GM23338 (cell line): ENCODE measurements at places on chromosomes 5 and 9.
A peak's percentile ranks its signal among the peaks of the same experiment; 100 is the strongest.

DNA sequence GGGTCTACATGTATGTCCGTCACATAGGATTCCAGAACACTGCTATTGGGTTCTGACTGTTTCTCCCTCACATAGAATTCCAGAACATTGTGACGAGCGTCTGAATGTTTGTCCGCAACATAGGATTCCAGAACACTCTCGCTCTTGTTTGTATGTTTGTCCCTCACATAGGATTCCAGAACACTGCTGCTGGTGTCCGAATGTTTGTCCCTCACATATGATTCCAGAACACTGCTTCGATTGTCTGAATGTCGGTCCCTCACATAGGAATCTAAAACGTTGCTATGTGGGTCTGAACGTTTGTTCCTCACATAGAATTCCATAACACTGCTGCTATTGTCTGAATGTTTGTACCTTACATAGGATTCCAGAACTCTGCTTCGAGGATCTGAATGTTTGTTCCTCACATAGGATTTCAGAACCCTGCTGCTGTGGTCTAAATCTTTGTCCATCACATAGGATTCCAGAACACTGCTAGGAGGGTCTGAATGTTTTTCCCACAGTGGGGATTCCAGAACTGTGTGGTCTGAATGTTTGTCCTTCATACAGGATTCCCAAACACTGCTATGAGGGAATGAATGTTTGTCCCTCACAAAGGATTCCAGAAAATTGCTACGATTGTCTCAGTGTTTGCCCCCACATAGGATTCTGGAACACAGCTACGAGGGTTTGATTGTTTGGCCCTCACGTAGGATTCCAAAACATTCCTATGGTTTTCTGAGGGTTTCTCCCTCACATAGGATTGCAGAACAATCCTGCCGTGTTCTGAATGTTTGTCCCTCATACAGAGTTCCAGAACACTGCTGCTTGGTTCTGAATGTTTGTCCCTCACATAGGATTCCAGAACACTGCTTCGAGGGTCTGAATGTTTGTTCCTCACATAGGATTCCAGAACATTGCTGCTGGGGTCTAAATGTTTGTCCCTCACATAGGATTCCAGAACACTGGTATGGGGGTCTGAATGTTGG, 220.5 kb downstream of the FOXD4L6 start:
- DNase-seq = no peak

DNA sequence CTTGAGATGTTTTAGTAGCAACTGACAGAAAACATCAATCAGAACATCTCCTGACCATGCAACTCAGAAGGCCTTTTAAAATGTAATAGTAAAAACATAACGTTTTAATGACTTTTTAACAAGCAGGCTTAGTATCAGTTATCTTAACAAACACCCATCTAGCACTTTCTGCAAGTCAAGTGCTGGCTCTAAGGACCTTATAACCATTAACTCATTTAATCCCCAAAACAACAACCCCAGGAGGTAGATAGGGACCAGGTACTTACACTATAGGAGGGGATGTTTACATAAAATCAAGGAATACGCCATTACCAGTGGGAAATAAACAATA, 41.8 kb downstream of the ROR2 start:
- no peak for DNase-seq

GRCh38 chr9:37949576-37949975, 45.6 kb upstream of the SLC25A51 start:
- DNase-seq = no peak

DNA sequence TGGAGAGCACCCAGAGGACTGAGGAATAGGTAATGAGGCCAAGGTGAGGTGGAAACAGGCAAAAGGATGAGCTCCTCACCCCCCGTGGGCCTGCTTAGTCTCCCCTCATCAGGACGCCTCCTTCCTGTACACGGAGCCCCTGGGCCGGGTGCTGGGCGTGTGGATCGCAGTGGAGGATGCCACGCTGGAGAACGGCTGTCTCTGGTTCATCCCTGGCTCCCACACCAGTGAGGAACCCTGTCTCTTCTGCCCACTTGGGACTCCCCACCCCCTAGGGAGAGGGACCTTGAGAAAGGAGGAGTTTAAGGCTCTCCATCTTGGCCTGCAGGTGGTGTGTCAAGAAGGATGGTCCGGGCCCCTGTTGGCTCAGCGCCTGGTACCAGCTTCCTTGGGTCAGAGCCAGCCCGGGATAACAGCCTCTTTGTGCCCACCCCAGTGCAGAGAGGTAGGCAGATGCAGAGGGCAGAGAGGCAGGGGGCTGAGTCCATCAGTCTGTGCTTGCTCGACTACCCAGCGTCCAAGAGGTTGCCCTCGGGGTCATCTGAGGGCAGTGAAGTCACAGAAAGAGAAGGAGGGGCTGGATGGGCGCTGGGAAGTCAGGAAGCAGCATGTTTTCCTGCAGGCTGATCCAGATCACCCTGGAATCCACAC, 7.0 kb downstream of the DOLK start:
- no peak for DNase-seq

DNA sequence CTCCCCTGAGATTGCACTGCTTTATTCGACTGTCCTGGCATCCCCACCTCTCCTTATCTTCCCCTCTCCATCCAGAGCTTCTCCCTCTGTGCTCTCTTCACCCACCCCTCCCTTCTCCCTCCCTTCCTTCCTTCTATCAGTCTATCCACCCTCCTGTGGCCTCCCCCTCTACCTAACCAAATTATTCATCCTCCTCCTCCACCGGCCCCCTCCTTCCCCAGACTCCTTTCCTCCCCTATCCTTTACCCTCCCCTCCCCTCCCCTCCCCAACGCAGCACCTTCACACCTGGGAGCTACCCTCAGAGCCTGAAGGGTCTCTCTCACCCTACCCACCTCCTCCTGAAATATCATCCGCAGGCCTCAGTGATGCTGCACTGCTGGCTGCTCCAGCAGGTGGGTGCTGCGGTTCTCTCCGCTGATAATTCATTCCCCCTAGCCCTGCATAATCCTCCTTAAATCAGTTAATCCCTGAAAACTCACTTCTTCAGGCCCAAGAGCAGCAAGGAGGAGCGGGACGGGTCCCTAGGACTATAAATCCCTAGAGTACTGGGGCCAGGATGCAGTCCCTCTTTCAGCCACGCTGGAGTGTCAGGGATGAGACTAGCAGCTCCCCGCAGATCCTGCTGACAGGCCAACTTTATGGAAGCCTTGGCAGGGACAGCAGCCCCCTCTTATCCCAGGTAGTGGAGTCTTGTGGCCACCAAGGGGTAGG, 97.8 kb downstream of the PCDH1 start:
- DNase-seq = peak; percentile 54

- no peak for DNase-seq
Observed at GRCh38 chr9:87276327-87276841, 221.3 kb upstream of the DAPK1 start.

DNA sequence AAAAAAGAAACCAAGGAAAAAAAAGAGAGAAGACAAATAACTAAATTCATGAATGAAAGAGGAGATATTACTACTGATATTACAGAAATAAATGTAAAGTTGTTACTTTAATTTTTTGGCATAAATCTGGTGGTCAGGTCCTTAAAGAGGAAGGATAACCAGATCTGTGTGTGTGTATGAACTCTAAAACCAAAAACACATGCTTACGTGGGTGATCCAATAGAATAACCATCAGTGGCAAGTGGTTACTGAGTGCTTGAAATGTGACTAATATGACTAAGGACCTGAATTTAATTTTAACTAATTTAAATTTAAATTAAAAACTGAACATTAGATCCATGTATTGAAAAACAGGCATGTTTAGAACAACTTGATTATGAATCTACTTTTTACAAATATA, 10.3 kb downstream of the SLC28A3 start:
- no peak for DNase-seq

GRCh38 chr5:96657068-96657467, 5.1 kb upstream of the CAST start:
- no peak for DNase-seq

GRCh38 chr5:41908374-41909079, 4.4 kb downstream of the RIMOC1 start:
- DNase-seq = no peak

- DNase-seq = no peak
Observed at GRCh38 chr5:38598994-38599617, 42.7 kb upstream of the LIFR start.

GRCh38 chr5:132779961-132780360, 2.9 kb upstream of the SEPTIN8 start:
- DNase-seq = no peak

GRCh38 chr5:106028314-106028713, 1642.4 kb downstream of the EFNA5 start:
- DNase-seq = no peak

DNA sequence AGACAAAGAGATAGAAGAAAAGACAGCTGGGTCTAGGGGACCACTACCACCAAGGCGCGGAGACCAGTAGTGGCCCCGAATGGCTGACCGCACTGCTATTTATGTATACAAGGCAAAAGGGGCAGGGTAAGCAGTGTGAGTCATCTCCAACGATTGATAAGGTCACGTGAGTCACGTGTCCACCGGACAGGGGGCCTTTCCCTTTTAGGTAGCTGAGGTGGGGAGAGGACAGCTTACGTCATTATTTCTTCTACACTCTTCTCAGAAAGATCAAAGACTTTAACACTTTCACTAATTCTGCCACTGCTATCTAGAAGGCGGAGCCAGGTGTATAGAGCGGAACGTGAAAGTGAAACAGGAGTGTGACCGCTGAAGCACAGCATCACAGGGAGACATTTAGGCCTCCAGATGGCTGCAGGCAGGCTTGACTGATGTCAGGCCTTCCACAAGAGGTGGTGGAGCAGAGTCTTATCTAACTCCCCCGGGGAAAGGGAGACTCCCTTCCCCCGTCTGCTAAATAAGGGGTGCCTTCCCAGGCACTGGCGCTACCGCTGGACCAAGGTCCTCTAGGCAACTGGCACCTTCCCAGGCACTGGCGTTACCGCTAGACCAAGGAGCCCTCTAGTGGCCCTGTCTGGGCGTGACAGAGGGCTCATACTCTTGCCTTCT, 6.1 kb upstream of the PRR16 start:
- DNase-seq = peak; percentile 72

- DNase-seq = no peak
Observed at GRCh38 chr9:76528642-76529190, 69.7 kb downstream of the GCNT1 start.

- no peak for DNase-seq
Observed at GRCh38 chr5:121982146-121982892, 20.5 kb downstream of the SRFBP1 start.

DNA sequence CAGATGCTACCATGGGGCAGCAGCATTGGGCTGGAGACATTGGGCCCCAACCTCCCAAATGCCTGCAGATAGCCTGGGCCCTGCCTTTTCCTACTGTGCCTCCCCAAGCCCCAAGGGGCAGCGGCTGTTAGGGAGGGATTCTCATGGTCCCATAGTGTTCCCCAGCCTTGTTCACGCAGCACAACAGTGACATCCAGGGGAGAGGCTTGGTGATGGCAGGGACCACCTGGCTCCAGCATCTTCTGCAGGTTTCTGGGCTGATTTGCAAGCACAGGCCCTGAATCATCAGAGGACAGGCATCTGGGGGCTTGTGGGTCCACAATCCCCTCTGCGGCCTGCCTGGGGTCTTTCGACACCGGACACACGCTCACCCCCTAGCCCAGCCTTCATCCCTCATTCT, 354.6 kb downstream of the SLIT3 start:
- DNase-seq = peak; percentile 75

DNA sequence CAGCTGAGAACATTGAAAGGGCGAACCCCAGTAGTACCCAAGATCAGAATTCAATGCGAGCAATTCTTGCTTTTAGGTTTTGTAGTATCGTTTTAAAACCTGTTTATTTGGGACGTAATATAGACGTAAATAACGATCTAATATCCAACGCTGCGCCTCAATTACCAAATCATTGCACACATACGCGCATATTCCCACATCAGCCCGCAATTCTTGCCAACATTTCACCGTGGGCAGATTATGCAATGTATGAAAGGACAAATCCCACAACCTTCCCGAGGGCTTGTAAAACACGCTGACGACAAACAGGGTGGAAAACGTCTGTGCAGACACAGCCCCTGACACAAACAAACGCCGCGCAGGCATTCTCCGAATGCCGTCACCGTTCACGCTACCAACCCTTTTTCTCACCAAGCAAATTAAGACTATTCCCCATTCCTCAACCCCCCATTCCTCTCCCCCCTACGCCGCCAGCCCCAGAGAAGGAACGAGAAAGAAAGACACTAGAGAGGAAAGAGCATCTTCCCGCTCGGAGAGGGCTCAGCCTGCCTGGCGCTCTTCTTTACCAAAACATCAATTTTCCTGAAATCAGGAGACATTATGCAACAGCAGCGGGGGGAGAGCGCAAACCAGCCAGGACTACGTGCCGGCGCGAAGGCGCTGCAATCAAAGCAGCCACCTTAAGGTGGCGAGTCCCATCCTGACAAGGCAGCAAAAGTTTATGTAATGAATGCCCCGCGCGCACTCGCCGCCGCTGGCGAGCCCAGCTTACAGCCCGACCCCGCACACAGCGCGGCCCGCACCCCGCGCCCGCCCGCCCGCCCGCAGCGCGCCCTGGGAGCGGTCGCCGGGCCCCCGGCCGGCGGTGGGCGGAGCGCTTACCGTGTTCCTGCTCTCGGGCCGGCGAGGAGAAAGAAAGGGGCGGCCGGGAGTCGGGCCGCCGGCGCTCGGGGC, 597 bp downstream of the NFIL3 start:
- peak; percentile 60 for DNase-seq

GRCh38 chr9:115211413-115212124, 93.6 kb upstream of the TNC start:
- DNase-seq = no peak
